Natural killer cell (primary cell): ENCODE measurements at places on chromosomes 1 and 21. TPM values are rescaled to one million over a fixed set of nuclear protein-coding genes. Genes with fewer than 3 reads are reported as not detected.

MDM4 gene
- total RNA-seq, result 324 TPM

LDLRAD1 gene
- total RNA-seq, result not detected

KCNE2 gene
- not detected for total RNA-seq

TMEM167B gene
- total RNA-seq, result 61.2 TPM

TNFRSF1B gene
- total RNA-seq, result 172 TPM

LIN28A gene
- total RNA-seq, result not detected

HSPA6 gene
- total RNA-seq, result 5.8 TPM

ADCY10 gene
- total RNA-seq, result 1.00 TPM

KRTAP13-2 gene
- total RNA-seq, result not detected

KRTAP10-1 gene
- not detected for total RNA-seq

CFHR2 gene
- total RNA-seq, result not detected

LPAR3 gene
- total RNA-seq, result not detected

SPRR4 gene
- not detected for total RNA-seq

NUDT4B gene
- total RNA-seq, result 1.6 TPM

MATN1 gene
- 0.93 TPM for total RNA-seq

NIBAN1 gene
- total RNA-seq, result 30.9 TPM

SEC16B gene
- total RNA-seq, result 0.31 TPM

GJA8 gene
- not detected for total RNA-seq

PITHD1 gene
- 77.7 TPM for total RNA-seq

EXO5 gene
- total RNA-seq, result 17.0 TPM
